ENCODE measurements at places on chromosomes 11 and 22.

DNA sequence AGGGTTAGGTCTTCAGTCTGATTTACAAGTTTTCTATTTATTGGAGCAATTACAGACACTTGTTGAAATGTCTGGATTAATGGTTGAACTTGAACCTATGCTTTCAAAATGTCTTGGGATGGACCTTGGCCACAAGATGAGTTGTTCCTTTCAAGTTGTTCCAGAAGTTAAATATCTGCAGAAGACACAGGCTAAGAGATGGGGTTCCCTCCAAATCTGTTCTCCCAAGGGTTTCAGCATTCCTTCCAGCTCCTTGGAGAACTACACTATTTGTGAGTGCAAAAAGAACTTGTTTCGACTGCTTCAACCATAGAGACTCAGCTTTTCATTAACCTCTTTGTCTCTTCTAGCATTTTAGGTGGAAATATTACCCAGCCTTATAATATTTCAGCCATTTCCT, 189.0 kb upstream of the BLID start:
- DNase-seq: no peak

GRCh38 chr22:36816636-36817524, at the start of gene PVALB:
Gene PVALB, minus strand, starts transcription at chr22:36817035. Its CDS starts 30 bp downstream, at chr22:36817005.
- DNase-seq: no peak

GRCh38 chr11:129911298-129911697, 15.9 kb upstream of the NFRKB start:
- DNase-seq: no peak

GRCh38 chr11:82873919-82874333, 26.3 kb downstream of the PRCP start:
- DNase-seq: no peak

GRCh38 chr11:17991783-17992433, 20.9 kb downstream of the SERGEF start:
- peak; percentile 11 for DNase-seq

DNA sequence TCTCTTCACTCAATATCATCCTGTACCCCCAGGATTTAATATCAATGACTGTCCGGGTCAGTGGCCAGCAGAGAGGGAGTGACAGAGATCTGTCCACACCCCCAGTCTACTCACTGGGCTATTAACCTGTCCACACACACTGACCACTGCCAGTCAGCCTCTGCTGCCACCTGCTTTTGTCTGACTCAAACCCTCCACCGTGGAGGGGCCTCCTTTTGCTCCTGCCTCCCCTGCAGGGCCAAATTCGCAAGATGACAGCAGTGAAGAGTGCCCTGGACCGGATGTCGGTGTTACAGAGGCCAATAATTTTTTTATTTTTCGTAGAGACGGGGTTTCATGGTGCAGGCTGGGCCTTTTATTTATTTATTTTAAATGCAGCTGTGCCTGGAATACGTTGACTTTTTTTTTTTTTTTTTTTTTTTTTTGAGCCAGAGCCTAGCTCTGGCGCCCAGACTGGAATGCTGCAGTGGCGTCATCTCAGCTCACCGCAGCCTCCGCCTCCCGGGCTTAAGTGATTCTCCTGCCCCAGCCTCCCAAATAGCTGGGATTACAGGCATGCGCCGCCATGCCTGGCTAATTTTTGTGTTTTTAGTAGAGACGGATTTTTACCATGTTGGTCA, 5.1 kb downstream of the PDXP start:
- DNase-seq: no peak

GRCh38 chr22:46579751-46580449, 40.3 kb upstream of the GRAMD4 start:
- no peak for DNase-seq

- DNase-seq: no peak
Measured at GRCh38 chr11:12216671-12217374, 106.4 kb downstream of the MICAL2 start.

DNA sequence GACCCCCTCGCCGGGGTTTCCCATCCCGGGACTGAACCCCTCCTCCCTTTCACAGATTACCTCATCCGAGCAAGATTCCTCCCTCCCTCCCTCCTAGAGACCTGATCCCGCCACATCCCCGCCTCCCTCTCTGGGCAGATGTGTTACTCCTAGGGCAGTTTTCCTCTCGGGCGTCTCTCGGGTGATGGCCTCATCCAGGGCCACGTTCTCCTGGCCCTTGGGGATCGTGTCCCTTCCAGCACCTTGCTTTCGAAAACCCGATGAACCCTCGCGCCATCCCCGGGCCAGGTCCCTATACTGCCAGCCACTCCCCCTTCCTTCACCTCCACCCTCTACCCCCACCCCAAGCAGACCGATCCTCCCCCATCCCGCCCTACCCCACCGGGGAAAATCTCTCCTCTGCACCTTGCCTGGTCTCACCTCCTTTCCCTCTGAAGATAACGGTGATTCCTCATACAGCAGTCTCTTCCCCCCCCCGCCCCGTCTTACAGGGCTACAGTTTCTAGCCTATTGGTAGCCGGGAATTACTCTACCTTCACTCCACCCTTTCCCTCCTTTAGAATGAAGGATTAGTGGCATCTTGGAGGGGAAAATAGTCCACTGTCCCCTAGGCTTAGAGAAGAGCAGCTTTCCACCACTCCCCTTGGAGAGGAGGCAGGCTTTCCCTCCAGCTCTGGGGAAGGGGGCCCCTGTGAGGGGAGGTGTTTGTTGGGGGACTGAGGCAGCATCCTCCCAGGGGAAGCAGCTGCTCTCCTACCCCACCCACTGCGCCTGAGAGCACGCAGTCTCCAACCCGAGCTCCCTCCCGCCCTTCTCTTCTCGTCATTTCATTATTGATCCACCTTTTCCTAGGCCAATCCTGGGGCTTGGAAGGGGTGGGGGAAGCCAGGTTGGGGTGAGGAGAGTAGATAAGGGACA, 1.2 kb downstream of the KMT2A start:
- no peak for DNase-seq

DNA sequence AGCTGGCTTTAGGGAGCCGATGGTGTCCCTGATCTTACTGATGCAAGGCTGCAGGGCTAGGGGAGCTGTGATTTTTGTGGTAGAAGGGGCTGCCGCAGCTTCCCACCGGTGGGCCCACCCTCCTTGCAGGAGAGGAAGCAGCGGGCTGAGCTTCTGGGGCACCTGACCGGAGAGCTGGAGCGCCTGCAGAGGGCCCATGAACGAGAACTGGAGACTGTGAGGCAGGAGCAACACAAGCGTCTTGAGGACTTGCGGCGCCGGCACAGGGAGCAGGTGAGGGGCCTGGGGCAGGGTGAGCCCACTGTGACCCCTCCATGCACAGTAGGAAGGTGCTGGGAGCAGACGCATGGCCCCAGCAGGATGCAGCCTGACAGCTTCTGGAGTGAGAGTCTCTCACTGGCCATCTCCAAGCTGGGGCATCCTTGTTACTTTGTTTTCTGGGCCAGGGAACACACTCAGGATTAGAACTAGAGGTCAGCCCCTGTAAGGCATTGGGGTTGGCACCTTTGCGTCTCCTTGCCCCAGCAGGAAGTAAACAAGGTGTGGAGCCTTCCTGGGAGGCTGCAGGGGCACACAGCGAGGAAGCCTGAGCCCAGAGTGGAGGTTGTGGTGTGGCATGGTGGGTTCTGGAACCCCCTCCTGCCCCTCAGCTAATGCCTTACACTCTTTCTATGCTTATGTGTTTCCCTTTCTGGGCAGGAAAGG, 66.7 kb downstream of the CEP164 start:
- DNase-seq: no peak

GRCh38 chr11:95058621-95059020, 8.1 kb upstream of the SRSF8 start:
- no peak for DNase-seq

- no peak for DNase-seq
Measured at GRCh38 chr11:133024301-133024700, 508.0 kb downstream of the OPCML start.

GRCh38 chr22:25024895-25025294, 72.4 kb downstream of the KIAA1671 start:
- no peak for DNase-seq

DNA sequence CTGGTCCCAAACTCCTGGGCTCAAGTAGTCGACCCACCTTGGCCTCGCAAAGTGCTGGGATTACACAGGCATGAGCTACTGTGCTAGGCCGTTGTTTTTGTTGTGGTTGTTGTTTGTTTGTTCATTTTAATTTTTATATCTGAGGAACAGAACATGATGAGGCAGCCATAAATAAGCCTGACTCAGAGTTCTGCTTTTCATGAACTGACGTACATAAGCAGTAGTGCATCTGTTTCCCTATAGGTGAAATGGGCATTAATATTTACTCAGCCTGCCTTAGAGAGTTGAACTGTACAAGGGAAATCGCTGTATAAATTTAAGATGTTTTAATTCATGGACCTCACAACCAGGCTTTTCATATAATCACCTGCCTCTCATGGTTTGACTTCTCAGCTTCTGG, 80.5 kb downstream of the PDHX start:
- no peak for DNase-seq

DNA sequence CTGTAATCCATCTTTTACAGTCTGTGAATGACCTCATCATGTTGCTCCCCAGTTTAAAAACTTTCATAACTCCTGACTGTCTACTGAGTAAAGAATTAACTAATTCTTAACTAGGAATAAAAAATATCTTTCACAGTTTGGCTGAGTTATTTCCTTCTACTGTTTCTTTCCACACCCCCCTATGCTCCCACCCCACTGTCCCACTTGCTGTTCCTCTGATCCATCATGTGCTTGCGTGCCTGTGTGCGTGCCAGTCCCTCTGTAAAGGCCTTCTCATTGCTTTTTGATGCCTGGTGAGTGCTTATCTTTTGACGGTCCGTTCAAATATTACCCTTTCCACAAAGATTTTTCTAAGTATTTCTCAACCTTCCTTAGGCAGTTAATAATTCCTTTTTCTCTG, 55.6 kb downstream of the ATG16L2 start:
- DNase-seq: no peak

DNA sequence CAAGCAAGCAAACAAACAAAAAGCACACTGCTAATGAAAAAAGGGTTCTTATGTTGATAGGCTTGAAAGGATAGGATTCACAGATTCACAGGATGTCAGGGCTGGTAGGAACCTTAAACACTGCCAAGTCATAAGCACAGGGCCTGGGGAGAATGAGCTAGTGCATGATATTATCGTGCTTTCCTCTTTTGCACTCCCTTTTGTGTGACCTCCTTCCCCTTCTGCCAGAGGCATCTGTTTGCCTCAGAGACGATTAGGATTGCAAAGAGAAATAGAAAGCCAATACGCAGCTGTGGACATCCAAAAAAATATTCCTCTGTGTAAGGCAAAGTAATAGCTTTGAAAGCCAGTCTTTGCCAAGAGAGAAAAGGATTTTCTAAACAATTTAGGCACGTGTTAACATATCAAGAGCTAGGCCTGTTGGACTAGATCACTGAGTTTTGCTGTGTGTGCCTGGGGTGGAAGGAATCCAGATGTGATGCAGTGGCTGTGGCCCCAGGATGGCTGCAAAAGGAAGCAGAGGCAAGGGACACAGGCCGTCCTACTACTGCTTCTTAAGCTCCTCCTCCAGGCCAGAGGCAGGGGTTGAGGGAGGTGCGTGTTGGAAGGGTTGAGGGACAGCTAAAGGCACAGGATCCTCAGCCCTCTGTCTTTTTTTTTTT, 30.6 kb downstream of the MCHR1 start:
- DNase-seq: no peak

DNA sequence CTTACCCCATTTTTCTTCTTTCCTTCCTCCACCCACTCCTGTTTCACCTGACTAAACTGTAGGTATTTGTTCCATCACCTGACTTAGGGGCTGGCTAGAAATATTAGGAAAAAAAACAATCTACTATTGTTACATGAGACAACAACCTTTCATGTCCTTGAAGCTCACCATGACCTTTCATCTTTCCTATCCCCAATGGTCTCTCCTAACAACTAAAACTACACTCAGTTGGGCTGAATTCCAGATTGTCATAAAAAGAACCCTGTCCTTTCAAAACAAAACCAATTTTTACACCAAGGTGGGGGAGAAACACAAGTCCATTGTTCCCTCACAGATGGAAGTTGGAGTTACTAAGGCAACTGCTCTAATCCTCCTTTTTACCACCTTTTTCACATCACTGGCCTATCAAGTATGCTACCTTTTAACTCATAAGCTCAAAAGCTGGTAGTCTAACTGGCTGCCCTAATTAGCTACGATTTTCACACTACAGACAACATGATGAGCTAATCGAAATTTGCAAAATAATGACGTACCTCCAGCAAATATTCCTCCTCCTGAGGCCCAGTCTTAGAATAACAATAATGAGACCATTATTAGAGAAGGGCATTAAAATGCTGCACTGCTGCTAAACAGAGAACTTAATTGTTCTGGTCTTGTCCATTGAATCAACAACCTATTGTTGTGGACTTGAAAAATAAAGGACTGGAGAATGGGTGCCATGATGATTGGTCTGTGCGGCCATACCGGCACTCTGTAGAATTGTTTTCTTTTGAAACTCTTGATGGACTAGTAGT, 46.5 kb upstream of the SOX6 start:
- no peak for DNase-seq

DNA sequence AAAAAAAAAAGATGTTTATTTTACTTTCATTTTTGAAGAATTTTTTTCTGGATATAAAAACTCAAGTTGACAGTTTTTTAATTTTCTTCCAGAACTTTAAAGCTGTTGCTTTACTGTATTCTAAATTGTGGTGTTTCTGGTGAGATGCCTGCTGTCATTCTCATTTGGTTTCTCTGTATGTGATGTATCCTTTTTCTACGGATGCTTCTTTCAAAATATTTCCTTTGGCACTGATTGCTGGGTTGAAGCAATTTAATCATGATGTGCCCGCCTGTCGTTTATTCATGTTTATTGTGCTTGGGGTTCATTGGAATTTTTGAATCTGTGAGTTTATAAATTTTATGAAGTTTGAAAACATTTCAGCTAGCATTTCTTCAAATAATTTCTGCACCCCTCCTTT, 29.4 kb upstream of the CTSD start:
- no peak for DNase-seq

DNA sequence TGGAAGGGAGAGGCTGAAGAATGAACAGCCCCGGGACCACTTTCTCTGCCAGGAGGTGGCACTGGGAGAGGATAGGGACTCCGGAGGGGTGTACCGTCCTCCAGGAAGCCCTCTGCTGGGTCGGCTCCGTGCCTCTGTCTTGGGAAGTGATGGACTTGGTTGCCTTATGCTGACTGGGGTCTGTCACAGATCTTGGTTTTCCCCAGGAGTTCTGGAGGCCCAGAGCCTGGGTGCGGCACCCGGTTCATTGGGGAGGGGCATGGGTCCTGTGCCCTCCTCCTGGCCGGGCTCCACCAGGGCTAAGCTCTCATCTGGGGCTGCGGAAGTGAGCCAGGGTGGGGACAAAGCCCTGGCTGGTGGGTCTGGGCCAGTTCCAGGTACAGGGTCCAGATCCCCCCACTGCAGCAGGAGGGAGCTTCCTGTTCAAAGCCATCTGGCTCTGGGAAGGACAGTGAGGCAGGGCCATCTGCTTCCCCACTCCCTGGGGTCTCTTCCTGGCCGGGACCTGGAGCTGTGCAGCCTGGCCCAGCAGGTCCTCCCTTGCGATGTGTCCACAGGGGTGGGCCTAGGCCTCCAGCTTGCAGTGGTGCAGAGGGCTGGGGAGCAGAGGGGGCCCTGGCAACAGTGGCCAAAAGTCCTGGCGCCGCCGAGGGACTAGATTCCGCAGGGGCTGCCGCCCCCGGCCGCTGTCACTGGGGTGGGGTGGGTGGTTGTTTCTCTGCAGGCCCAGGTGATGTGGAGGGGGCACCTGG, 1.1 kb upstream of the AP2A2 start:
- no peak for DNase-seq

- no peak for DNase-seq
Measured at GRCh38 chr22:43377896-43378704, 33.7 kb upstream of the MPPED1 start.

GRCh38 chr22:29224121-29224858, 18.6 kb downstream of the EMID1 start:
- DNase-seq: no peak
